CD14-positive monocyte (primary cell): ENCODE measurements at places on chromosomes 3 and 15. TPM values are rescaled to one million over a fixed set of nuclear protein-coding genes. Genes with fewer than 3 reads are reported as not detected.
A peak's percentile ranks its signal among the peaks of the same experiment; 100 is the strongest.

- no peak for DNase-seq
Measured at GRCh38 chr3:95750097-95750496, 1064.3 kb upstream of the EPHA6 start.

The DTWD1 gene
- polyA plus RNA-seq = 11.8 TPM

DNA sequence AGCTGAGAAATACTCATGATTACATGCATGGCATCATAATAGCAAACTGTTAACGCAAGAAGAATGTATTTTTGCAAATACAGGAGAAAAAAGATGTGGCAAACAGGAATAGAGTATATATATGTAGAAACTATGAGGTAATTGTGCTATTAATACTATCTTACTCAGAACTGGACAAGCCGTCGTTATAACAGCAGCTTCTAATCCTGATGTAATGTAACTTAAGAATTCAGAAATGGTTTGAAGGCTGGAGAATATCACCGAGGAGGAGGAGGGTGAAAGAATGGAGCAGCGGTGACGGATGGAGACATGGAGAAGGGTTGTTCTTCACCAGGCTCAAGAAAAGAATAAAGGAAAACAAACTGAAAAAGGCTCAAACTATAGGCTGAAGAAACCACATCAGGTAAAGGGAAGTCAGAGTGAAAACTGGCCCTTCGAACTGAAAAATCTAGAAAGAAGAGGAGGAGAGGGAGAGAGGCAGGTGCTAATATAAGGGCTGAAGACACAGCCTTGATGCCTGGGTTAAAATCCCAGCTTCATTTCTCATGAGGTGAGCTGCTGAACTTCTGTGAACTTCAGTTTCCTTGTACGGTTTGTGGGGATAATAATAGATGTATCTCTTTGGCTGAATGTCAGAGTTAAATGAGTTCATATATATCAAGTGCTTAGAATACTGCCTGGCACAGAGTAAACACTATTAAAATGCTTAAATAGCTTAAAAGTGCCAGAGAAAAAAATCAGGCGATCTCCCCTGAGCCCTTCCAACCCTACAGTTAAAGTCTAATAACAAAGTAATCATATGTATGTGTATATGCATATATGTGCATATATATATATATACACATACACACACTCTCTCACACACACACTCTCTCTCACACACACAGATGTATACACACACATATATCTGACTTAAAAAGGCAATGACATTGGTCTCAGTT is 43.9 kb downstream of the GOLIM4 start:
- DNase-seq = no peak

DNA sequence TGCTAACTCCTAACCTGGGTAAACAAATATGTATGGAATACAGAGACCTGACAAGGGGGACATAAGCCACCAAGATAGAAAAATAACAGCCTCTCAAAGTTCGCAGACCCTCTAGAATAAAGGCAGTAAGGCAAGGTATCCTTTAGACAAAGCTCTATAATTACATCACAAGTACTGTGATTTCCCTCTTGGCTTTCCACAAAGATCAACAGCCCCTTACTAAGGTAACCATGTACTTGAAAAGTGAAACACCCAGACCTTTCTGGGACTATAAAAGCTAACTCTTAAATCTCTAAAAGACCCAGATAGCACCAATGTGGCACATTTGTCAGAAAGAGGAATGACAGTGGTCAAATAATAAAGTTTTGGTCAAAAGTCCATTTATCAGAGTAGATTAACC is 51.9 kb downstream of the TBL1XR1 start:
- DNase-seq = no peak

DNA sequence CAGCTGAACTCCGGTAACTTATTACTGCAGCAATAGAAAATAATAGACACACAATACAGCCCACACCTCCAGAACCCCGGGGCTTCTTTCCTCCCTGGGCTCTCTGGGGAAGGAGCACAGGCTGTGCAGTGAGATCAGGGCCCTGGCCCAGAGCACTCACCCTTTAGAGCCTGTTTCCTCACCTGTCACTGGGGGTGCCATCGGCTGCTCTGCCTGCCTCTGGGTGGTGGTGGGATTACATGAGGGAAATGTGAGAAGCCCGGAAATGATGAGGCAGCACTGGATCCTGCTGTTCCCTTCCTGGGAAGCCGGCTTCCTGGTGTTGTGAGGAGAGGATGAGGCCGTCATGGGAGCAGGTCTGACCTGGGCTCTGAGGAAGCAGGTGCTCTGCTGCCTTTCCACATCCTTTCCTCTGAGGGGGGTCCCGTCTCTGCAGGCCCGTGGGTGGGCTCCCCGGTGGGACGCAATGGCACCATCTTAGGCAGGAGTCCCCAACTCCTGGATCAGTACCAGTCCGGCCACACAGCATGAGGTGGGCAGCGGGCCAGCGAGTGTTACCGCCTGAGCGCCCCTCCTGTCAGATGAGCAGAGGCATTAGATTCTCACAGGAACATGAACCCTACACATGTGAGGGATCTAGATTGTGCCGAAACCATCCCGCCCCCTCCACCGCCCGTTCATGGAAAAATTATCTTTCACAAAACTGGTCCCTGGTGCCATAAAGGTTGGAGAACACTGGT is 220.9 kb upstream of the CTDSPL start:
- DNase-seq = no peak

The HCN4 gene
- not detected for polyA plus RNA-seq

- no peak for DNase-seq
Measured at GRCh38 chr3:107209302-107209990, 167.8 kb upstream of the CCDC54 start.

GRCh38 chr3:8942115-8942514 is 21.2 kb downstream of the RAD18 start:
- no peak for DNase-seq

The MYZAP gene
- polyA plus RNA-seq = 0.12 TPM

The PSMD2 gene
- polyA plus RNA-seq = 129 and 138 TPM in 2 replicates

DNA sequence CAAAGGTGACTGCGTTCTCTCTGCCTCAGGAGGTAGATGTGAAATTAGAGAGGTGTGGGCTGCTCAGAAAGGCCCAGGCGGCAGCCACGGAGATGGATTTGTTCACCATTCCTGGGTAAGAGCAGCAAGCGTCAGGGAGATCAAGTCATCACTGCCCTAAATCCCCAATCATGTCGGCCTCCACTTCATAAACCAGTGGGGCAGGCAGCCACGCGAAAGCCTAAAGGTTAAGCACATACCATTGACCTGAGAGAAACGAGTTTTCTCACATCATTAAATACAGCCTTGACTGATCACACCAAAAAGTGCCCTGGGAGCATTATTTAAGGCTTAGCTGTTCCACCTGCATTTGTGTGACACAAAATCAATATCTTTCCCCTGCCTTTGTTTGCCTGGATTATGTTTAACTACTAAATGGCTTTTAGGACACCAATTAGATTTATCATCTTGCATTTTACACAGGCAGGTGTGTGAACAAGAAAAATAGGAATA is 50.7 kb upstream of the FOXB1 start:
- no peak for DNase-seq

DNA sequence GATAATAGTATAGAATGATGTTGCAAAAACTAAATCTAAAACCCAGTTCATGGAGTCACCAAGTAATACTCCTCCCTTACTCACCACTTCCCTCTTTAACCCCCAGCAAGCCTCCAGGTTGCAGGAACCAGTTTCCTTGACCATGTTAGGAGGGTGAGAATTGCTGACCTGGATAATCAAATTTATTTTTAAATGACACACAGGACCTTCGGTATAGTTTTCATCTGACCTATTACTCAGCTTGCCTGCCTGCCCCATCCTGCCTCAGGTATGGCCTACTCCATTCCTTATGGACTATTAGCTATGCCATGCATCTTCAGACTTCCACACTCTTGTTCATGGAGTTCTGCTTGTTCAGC is 883 bp downstream of the RTP4 start:
- DNase-seq = peak; percentile 34

DNA sequence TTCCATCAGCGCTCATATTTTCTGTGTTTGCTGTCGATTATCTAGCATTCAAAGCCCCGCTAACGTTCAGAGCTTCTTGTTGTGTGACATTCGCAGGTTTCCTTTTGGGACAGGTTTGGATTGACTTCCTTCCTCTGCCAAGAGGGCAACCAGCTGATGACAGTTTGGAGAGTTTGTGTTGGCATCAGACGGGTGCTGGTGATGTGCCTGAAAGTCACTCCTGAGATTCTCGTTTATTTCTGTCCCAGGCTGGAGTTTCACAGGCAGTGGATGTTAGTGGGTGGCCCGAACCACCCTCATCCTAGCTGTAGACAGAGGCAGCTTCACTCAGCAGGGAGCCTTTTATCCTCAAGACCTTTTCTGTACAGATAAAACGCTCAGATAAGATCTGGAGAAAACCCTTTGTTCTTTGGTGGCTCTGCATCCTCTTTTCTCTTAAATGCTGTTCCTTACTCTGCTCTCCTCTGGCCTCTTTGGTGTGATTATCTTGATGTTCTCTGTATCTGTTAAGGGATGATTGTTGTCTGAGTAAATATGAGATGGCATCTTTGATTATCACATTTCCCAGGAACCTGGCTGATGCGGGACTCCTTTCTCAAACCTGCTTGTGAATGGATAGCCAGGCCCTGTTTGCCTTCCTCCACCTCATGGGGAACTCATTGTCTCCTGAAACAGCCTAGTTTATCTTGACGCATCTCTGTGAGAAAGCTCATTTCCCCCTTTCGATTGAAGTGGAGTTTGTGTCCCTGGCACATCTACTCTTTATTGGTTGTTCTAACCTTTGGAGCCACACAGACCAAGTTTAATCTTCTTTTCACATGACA is 35.9 kb downstream of the CGNL1 start:
- DNase-seq = no peak

The PP2D1 gene
- polyA plus RNA-seq = 0.56 TPM
